ENCODE measurements at places on chromosomes 7 and 10. TPM values are rescaled to one million over a fixed set of nuclear protein-coding genes. Genes with fewer than 3 reads are reported as not detected.

The ZNF277 gene
- total RNA-seq = 25.1 TPM

DNA sequence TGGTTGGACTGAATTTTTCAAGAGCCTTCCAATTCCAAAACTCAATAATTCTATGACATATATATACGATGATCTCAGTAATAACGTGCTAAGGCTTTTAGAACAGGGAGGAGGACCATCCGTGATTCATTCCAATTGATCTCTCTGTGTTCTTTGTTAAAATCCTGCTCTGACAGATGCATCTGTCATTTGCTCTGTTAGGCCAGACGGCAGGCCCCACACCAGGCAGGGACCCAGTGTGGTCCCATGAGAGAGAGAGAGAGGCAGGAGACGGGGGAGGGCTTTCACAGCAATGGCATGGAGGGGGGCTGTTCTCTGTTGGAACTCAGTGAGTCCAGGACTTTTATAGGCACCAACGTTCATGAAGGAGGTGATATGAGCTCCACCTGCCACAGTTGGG, 160.0 kb upstream of the INSYN2A start:
- DNase-seq = no peak
- H3K27ac ChIP-seq = no peak overlapping the region
- H3K27me3 ChIP-seq = no peaks in the 10 kb centered on the region
- no peaks in the 10 kb centered on the region for H3K4me1 ChIP-seq

The BAIAP2L1 gene
- total RNA-seq = 0.86 TPM

GRCh38 chr7:39299695-39300094, 266.5 kb upstream of the YAE1 start:
- H3K27ac ChIP-seq = no peak overlapping the region
- DNase-seq = no peak
- H3K4me3 ChIP-seq = no peak overlapping the region
- no peaks in the 10 kb centered on the region for H3K27me3 ChIP-seq

GRCh38 chr10:72649291-72649690, 23.4 kb upstream of the MICU1 start:
- no peaks in the 10 kb centered on the region for H3K36me3 ChIP-seq
- H3K27me3 ChIP-seq = peaks cover 1% of the 10 kb centered on the region
- no peaks in the 10 kb centered on the region for H3K4me1 ChIP-seq
- no peak overlapping the region for H3K27ac ChIP-seq

DNA sequence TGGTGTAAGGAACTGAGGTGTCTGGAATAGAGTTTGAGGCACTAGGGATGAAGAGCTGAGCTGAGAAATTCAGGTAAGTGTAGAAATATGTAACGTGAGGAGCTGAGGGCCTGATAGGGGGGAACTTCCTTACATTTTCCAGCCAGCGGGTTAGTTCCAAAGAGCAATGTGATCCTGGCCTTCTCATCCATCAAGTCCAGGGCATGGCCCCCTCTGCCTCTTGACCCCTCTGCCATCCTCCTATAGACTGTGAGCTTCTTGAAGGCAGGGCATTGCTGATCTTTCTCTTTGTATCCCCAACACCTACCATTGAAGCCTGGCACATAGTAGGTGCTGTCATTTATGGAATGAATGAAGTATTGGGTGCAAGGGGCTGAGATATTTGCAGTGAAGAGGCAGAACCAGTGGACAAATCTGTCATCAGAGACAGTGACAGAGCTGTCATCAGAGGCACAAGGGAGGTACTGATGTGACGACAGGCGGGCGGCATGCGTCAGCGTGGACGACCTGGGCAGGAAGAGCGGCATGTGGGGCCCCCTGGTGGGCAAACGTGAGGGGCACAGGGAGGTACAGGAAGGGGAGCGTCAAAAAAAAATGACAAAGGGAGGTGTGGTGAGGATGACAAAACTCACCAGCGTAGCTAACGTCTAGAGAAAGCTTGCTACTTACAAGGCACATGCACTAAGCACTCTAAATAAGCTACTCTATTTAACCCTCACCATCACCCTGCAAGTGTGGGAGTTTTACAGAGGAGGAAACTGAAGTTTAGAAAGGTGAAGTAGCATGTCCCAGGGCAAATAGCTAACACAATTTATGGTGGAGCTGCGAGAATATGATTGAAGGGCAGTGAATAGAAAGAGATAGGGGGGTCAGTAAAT, 5.2 kb upstream of the CAMK2G start:
- H3K36me3 ChIP-seq = no peaks in the 10 kb centered on the region
- H3K4me3 ChIP-seq = no peak overlapping the region

Measured in CD4-positive, CD25-positive, alpha-beta regulatory T cell (primary cell).